ENCODE measurements at places on chromosomes 3 and 15.

- DNase-seq: no peak
Observed at GRCh38 chr3:78022232-78022631, 982.3 kb downstream of the ROBO2 start.

DNA sequence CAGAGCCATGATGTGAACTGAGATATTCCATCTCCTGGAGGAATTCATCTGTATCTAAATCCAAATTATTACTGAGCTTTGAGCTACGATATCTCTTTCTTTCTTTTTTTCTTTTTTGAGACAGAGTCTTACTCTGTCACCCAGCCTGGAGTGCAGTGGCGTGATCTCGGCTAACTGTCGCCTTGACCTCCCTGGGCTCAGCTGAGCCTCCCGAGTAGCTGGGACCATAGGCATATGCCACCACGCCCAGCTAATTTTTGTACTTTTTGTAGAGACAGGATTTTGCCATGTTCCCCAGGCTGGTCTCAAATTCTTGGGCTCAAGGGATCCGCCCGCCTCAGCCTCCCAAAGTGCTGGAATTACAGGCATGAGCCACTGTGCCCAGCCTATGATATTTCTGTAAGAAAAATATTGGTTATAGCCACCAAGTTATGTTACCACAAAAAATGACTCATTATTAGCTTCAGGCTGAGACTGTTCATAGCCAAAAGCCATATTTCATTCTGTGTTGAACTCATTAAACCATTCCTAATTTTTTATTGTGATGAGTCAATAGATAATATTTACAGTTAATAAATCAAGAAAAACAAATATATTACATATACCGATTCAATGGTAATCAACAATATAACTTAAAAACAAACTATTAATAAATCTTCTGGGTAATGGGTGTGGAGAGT is 27.1 kb upstream of the SLC30A4 start:
- no peak for DNase-seq

- no peak for DNase-seq
Observed at GRCh38 chr15:51579012-51579411, 43.6 kb downstream of the DMXL2 start.

DNA sequence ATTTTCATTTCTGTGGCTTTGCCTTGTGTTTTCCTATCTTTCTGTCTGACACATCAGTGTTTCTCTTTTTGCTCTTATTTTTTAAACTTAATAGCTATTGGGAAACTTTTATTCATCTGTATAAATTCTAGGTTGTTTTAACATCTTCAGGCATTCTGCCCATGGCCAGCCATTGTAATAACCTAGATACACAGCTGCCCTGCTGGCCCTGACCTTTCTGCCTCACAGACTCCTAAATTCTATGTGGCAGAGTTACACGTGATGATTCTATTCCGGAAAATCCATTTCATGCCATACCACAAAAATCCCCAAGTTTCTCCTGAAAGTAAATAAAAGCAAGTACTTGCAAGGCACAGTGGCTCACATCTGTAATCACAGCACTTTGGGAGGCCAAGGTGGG is 150.1 kb downstream of the UACA start:
- DNase-seq: no peak

GRCh38 chr3:112779558-112780480 is 66.8 kb downstream of the CD200R1L start:
- DNase-seq: no peak

DNA sequence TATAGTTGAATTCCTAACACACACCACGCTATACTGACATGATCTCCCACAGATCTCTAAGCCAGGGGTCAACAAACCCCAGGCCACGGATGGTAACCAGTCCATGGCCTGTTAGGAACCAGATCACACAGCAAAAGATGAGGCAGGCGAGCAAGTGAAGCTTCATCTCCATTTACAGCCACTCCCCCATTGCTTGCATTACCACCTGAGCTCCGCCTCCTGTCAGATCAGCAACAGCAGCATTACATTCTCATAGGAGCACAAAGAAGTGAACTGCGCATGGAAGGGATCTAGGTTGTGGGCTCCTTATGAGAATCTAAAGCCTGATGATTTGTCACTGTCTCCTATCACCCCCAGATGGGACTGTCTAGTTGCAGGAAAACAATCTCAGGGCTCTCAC is 2.7 kb downstream of the PDCD7 start:
- DNase-seq: no peak

DNA sequence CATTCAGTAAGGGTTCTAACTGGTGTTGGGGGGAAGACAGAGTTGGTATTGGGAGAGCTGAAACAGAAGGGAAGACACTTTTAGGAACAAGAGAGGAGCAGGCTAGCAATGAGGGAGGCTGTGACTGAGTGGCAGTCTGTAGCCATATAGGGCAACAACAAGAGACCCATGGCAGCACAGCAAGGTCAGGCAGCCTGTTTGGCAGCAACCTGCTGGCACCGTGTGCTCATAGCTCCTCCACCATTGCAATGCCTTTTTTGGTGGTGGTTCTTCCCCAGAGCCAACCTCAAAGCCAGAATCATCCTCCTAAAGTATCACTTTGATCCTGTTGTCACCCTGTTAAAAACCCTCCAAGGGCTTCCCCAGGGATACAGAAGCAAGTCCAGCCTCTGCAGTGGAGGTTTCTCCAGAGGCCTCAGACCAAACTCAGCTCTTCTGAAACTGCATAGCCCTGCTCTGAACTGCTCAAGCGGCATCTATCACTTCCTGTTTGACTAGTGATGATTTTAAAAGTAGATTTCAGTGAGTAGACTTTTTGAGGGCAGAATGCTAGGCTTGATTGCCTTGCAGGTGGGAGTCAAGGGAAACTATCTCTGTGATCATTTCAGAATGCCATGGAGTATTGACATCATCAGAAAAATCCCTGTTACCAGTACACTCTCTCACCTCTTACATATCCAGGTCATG is 176.9 kb downstream of the STAC start:
- no peak for DNase-seq

- DNase-seq: no peak
Observed at GRCh38 chr3:25493786-25494185, 65.7 kb downstream of the RARB start.

DNA sequence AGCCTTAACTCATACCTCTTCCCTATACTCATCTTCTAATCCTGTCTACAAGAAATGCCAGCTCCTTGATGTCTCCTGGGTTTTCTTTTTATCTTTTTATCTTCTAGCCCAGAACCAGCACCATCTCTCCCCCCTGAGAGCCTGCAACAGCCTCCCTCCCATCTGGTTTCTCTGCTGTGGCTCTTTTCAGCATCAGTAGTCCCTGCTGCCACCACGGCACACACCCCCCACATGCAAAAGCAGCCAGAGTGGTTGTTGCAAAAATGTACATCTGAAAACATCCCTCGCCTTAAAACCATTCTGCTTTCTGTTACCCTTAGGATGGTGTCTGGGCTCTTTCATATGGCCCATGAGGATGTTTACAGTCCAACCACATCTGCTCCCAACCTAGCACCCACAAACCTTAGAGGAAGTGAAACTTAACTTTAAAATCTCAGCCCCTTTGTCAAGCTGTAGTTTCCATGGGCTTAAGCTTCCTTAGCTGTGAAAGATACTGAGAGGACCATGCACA is 775 bp downstream of the TTC21A start:
- no peak for DNase-seq
